ENCODE measurements at places on chromosomes 6 and 20. TPM values are rescaled to one million over a fixed set of nuclear protein-coding genes. Genes with fewer than 3 reads are reported as not detected.

DNA sequence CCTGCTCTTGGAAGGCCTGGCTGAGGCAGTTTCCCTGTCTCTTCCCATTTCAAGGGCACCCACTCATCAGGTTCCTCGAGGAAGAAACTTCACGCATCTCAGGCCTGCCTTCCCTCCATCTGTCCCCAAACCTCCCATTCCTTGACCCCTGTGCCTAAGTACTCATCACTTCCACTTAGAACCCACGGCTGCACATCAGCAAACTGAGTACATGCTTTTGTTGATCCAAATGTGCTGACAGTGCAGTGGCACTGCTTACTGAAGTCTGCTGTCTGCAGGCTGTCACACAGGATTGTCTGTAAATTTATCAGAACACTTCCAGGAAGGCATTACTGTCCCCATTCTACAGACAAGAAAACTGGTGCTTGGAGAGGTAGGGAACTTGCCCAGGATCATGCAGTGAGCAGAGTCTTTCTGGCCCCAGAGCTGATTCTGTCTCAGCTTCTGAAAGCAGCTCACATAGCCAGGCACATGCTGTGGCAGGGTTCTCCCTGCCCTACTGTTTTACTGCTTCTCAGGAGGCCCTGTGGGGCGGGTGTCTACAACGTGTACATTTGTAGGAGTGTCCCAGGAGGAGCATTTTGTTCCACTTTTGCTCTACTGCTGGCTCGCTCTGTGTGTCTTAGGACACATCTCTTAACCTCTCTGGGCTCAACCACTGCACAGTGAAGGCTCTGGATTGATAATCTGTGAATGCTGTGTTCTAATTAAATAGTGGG, 64.2 kb upstream of the XRN2 start:
- DNase-seq: no peak

GRCh38 chr20:20820104-20820503, 107.7 kb upstream of the RALGAPA2 start:
- DNase-seq: no peak

GRCh38 chr20:38840894-38841470, 35.5 kb downstream of the PPP1R16B start:
- no peak for DNase-seq

- no peak for DNase-seq
Measured at GRCh38 chr20:24958506-24959385, 9.7 kb downstream of the CST7 start.

DNA sequence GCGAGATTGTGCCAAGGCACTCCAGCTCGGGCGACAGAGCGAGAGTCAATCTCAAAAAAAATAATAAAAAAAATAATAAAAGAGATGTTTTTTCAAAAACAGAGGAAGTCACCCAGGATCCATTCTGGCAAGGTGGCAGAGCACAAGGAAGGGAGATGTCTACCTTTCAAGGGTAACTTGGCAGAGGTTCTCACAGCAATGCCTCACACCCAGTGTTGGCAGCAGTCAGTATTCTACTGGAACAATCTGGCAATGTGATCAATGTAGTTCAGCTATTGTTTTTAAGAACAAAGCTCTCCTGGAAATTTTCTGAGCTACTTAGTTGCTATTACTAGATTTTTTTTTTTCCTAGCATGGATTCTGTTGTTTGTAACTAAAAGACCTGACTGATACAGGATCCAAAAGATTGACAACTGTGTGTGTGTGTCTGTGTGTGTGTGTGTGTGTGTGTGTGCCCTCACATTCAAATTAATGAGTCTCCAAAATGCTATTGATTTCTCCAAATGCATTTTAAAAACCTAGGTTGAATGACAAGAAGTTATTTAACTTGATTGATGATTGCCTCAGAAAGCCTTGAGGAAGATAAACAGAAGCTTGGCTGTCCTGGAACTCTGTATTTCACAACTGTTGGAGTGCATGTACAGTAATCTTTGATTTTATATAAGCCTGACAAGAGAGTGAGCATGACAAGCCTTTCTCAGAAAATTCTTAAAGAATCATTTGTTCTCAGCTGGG, 114.1 kb upstream of the RREB1 start:
- DNase-seq: no peak

Gene SRMS
- not detected for polyA plus RNA-seq

Gene XKR7
- polyA plus RNA-seq: not detected

Gene COL21A1
- polyA plus RNA-seq: 0.07 TPM

Gene SCUBE3
- polyA plus RNA-seq: 12.3 TPM

Gene CALHM4
- polyA plus RNA-seq: not detected
